ENCODE measurements at places on chromosomes 1 and 21. TPM values are rescaled to one million over a fixed set of nuclear protein-coding genes. Genes with fewer than 3 reads are reported as not detected.

TRIM58 gene
- polyA plus RNA-seq, result 0.09 TPM

VAV3 gene
- 19.6 TPM for polyA plus RNA-seq

PROX1 gene
- polyA plus RNA-seq, result 0.24 TPM

TSPAN1 gene
- 362 TPM for polyA plus RNA-seq

CD53 gene
- polyA plus RNA-seq, result 0.58 TPM

S100A2 gene
- polyA plus RNA-seq, result 12,757 TPM

HAO2 gene
- not detected for polyA plus RNA-seq

TRIM45 gene
- 2.6 TPM for polyA plus RNA-seq

LRRIQ3 gene
- 1.1 TPM for polyA plus RNA-seq

MEF2D gene
- 11.5 TPM for polyA plus RNA-seq

TEDDM1 gene
- polyA plus RNA-seq, result not detected

AK4 gene
- 90.0 TPM for polyA plus RNA-seq

UBE2U gene
- polyA plus RNA-seq, result not detected

SPRR2D gene
- 6.6 TPM for polyA plus RNA-seq

F5 gene
- polyA plus RNA-seq, result not detected

ANGPTL3 gene
- not detected for polyA plus RNA-seq

BCAN gene
- polyA plus RNA-seq, result not detected

RNASEL gene
- polyA plus RNA-seq, result 3.6 TPM

CATSPERE gene
- polyA plus RNA-seq, result 0.42 TPM

KCNE2 gene
- polyA plus RNA-seq, result not detected

FMO5 gene
- polyA plus RNA-seq, result 0.18 TPM

THEM5 gene
- 0.18 TPM for polyA plus RNA-seq

AADACL4 gene
- polyA plus RNA-seq, result not detected

ARMH1 gene
- polyA plus RNA-seq, result 1.5 TPM

LAPTM5 gene
- polyA plus RNA-seq, result 0.40 TPM

NID1 gene
- polyA plus RNA-seq, result 1.6 TPM

CDC42BPA gene
- 7.0 TPM for polyA plus RNA-seq

GJA9 gene
- 0.38 TPM for polyA plus RNA-seq

CD52 gene
- polyA plus RNA-seq, result 0.22 TPM

CIART gene
- polyA plus RNA-seq, result 14.5 TPM

FAM163A gene
- not detected for polyA plus RNA-seq

L1TD1 gene
- 0.20 TPM for polyA plus RNA-seq

MSH4 gene
- 0.10 TPM for polyA plus RNA-seq

SYT2 gene
- 0.01 TPM for polyA plus RNA-seq

FMN2 gene
- polyA plus RNA-seq, result not detected

RNF186 gene
- polyA plus RNA-seq, result not detected

ELAPOR1 gene
- polyA plus RNA-seq, result 0.21 TPM

ICOSLG gene
- 2.2 TPM for polyA plus RNA-seq

KCNH1 gene
- polyA plus RNA-seq, result 0.03 TPM

DYNLT5 gene
- not detected for polyA plus RNA-seq
